Ammon's horn (tissue), 1 donor: ENCODE measurements at places on chromosomes 2 and 18.

DNA sequence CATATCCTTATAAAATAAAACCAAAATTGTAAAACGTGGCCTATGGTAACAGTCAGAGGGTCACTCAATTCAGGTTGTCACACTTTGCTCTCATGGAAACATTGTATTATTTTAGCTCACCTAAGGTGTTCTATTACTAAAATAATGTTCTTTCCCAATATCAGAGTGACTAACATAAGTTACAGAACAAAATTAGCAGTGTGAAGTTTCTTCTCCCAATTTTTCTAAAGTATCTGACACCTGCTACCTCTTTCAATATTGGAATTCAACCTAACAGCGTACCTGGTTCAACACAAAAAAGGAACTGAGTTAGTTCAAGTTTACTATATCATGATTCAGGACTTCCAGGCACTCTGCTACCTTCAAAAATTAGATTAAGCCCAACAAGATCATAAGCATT, 190.4 kb downstream of the ZEB2 start:
- DNase-seq: no peak

- no peak for DNase-seq
These were observed 29.9 kb upstream of the MGAT5 start for GRCh38 chr2:134224005-134224404.

DNA sequence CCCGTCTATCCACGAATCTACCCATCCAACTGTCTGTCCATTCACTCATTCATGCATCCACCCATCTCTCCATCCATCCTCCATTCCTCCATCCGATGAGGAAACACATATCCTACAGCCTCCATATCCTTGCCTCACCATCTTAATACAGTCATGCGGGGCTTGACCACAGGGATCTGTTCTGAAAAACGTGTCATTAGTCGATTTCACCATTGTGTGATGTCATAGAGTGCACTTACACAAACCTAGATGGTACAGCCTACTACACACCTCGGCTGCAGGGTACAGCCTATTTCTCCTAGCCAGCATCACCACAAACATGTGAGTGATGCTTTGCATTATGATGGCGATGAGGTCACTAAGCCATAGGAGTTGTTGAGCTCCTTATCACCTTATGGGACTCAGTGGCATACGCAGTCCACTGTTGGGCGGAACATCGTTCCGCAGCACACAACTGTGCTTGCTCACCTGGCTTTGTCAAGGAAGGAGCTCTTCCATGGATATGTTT, 1.9 kb upstream of the NT5DC4 start:
- DNase-seq: no peak

DNA sequence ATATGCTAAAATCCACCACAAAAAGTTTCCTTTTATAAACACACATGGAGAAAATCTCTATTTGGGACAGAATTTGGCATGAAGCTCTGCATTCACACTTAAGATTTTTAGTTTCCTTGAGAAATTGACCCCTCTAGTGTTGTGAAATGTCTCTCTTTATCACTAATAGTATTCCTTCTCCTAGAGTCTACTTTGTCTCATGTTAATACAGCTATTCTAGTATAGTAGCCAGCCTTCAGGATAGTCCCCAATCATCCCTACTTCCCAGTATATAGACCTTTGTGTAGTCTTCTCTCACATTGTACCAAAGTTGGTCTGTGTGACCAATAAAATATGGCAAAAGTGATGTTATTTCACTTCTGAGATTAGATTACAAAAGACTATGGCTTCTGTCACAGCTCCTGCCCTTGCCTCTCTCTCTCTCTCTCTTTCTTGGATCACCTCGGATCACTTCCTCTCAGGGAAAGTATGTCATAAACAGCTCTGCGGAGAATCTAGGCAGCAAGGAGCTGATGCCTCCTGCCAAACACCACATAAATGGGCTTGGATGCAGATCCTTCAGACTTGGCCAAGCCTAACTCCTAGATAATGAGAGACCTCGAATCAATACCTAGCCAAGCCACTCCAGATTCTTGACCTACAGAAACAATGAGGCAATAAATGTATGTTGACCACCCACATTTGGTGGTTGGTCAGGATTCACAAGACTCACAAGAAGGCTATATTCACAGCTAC, 59.7 kb upstream of the NABP1 start:
- DNase-seq: no peak

- no peak for DNase-seq
These were observed 1166.5 kb upstream of the NXPH2 start for GRCh38 chr2:139946690-139947089.

GRCh38 chr2:151228847-151229512, 32.7 kb downstream of the RBM43 start:
- no peak for DNase-seq

GRCh38 chr2:23065936-23066335, 319.0 kb upstream of the KLHL29 start:
- DNase-seq: no peak

GRCh38 chr2:164581050-164581449, 40.2 kb downstream of the GRB14 start:
- DNase-seq: no peak

GRCh38 chr18:76246590-76246989, 248.5 kb downstream of the ZNF516 start:
- DNase-seq: no peak

DNA sequence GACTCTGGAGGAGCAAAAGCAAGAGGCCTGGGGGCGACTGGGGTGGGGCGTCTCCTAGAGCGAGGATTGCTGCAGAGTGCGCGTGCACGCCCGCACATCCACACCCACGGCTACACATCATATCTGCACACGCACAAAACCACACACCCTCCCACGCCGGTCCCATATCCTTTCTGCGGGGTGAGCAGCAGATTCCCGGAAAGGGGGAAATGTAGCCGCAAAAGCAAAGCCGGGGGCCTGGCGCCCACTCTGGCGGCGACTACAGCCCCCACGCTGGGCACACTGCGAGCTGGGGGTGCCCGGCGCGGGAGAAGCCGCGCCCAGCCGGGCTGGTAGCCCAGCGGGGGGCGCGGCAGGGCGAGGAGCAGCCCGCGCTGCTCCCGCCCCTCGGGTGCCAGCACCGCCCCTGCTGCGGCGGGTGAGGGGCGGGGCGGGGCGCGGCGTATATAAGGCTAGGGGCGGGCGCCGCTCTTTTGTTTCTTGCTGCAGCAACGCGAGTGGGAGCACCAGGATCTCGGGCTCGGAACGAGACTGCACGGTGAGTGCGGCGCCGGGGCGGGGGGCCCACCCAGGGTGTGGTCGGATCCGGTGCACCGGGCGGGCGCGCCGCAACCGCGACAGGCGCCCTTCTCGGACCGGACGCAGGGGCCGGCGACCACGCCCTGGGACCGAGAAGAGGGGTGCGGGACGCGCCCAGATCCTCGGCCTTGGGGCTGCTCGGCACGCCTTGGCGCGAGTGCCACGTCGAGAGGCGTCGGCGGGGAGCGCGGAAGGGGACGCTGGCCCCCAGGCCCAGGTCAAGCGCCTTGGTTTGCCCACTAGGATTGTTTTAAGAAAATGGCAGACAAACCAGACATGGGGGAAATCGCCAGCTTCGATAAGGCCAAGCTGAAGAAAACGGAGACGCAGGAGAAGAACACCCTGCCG, at the start of gene TMSB10:
Gene TMSB10 (plus strand): TSS at position 476 of the 927 bp plus-strand sequence.
- DNase-seq: peak; percentile 86
